ENCODE measurements at places on chromosomes 11 and 22. TPM values are rescaled to one million over a fixed set of nuclear protein-coding genes. Genes with fewer than 3 reads are reported as not detected.

The PNPLA5 gene
- not detected for total RNA-seq

- peaks cover 13% of the 10 kb centered on the region for H3K4me1 ChIP-seq
- H3K36me3 ChIP-seq = no peaks in the 10 kb centered on the region
- H3K27me3 ChIP-seq = no peaks in the 10 kb centered on the region
- peak overlapping the region; percentile 8 for H3K27ac ChIP-seq
- no peak overlapping the region for H3K4me3 ChIP-seq
These were observed 14.5 kb downstream of the MAML2 start for GRCh38 chr11:96328395-96329010.

DNA sequence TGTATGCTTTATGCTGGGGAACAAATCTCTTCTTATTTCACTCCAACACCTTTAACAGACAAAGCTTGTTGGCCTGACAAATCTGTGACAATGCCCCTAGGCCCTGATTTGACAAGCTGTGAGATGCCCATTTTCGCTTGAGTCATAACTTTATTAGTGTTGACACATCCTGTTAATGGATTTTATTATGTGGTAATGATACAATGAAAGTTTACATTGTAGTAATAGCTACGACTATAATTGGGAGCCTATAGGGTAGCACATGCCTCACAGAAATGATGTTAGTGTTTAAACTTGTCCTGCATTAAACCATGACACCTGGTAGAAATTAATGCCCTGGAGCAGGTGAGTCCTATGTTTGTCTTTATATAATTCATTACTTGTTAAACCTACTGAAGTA is 3.3 kb upstream of the MMP10 start:
- no peaks in the 10 kb centered on the region for H3K36me3 ChIP-seq
- H3K4me1 ChIP-seq = no peaks in the 10 kb centered on the region
- H3K4me3 ChIP-seq = no peak overlapping the region
- no peaks in the 10 kb centered on the region for H3K27me3 ChIP-seq
- no peak overlapping the region for H3K27ac ChIP-seq
- no peak for DNase-seq

The DDIAS gene
- total RNA-seq = 2.5 TPM

The CCDC116 gene
- total RNA-seq = 0.33 TPM

- no peak overlapping the region for H3K27ac ChIP-seq
- H3K36me3 ChIP-seq = no peaks in the 10 kb centered on the region
- no peak for DNase-seq
These were observed 23.2 kb downstream of the LDLRAD3 start for GRCh38 chr11:35967042-35967441.

DNA sequence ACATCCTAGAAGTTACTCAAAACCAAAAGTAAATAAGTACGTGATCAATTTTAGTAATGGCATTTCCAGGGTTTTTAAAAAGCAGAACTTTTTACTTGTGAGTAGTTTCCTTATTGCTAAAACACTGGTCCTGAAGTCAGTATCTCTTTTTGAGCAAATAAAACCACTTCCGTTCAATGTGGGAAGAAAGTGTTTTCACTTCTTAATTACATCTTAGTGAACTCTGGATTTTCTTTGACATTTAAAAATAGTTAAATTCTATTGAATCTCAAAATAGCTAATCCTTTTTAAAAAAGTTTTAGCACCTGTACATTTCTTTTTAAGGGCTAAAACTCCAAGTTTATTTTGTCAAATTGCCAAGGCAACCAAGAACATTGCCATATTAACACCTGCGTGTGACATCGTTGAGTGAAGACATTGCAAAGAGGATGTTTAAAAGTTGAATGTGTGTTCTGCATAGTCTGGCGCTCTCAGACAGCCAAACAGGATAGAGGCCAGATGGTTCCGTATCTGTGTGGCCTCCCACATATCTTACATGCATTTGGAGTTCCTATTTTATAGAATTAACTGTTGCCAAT is 17.2 kb upstream of the OR5B21 start:
- no peaks in the 10 kb centered on the region for H3K36me3 ChIP-seq
- no peaks in the 10 kb centered on the region for H3K4me1 ChIP-seq
- DNase-seq = no peak

DNA sequence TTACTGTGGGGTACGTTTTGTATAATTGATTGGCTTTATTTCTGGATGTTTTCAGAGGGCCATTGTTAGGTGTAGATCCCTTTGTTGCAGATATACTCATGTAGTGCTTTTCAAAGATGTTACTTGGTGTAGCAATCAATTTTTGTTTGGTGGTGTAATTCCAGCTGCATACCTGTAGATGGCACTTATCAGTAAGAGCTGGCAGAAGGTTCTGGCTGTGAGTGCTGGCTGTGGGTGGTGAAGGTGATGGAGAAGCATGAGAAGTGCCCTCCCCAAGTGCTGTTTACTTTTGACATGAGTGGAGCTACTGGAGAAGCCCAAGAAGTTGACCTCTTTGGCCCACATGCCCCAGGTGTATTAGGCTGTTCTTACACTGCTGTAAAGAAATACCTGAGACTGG is 1074.9 kb downstream of the FAM181B start:
- H3K4me1 ChIP-seq = no peaks in the 10 kb centered on the region
- no peak overlapping the region for H3K4me3 ChIP-seq
- H3K27ac ChIP-seq = no peak overlapping the region
- no peaks in the 10 kb centered on the region for H3K36me3 ChIP-seq
- H3K27me3 ChIP-seq = no peaks in the 10 kb centered on the region

The KDM4D gene
- total RNA-seq = 1.2 TPM

DNA sequence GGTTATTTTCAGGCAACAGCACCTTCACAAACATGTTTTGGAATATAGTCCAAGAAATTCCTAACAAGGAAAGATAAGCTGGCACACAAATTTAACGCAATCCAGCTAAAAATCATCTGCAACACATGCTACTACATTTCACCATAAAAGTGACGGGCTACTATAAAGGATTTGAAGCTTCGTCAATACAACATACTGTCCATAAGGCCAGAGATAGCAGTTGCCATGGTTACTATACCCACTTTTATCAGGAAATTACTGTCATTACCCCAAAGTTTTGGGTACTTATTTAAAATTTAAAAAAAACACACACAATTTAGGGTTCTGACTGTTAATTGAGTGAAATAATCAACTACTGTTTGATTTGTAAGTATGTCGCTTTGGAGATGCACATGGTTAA is 6.9 kb downstream of the PHF21A start:
- H3K27me3 ChIP-seq = no peaks in the 10 kb centered on the region
- H3K4me3 ChIP-seq = no peak overlapping the region
- H3K4me1 ChIP-seq = no peaks in the 10 kb centered on the region

DNA sequence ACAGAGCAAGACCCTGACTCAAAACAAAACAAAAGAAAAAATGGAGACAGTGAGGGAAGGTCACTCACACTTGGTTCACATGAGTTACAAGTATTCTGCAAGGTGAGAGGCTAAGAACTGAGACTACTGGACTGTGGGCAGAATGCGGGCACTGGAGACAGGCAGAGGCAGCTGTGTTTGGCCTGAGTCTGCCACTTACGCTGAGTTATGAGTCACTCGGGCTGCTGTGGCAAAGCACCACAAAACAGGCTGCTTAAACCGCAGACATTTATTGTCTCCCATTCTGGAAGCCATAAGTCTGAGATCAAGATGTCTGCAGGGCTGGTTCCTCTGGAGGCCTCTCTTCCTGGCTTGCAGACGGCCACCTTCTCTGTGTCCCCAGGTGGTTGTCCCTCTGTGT is 122.8 kb downstream of the SHANK2 start:
- H3K27ac ChIP-seq = no peak overlapping the region
- no peak for DNase-seq
- H3K4me1 ChIP-seq = no peaks in the 10 kb centered on the region
- H3K4me3 ChIP-seq = no peak overlapping the region
- no peaks in the 10 kb centered on the region for H3K27me3 ChIP-seq

- no peaks in the 10 kb centered on the region for H3K36me3 ChIP-seq
- no peaks in the 10 kb centered on the region for H3K27me3 ChIP-seq
- DNase-seq = no peak
These were observed 35.6 kb downstream of the SIK2 start for GRCh38 chr11:111637885-111638284.

The TRIM49 gene
- not detected for total RNA-seq

DNA sequence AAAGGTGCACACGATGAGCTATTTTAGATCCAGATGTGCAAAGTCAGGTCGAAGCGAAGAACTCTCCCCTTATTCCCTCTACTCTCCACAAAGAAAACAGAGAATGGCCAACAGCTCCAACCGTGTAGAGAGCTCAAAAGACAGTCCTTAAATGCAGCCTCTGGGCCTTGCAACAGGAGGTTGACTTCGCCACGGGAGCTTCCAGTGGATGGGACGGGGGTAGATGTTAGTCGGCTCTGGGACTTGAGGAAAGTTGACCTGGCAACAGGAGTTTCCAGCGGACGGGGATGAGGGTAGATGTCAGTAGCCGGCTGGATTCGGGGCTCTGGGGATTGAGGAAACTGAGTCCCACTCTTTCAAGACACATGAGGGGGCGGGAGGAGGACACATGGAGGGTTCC is 450.4 kb downstream of the BRD1 start:
- peaks cover 69% of the 10 kb centered on the region for H3K27me3 ChIP-seq
- H3K27ac ChIP-seq = no peak overlapping the region
- H3K4me3 ChIP-seq = no peak overlapping the region
- H3K36me3 ChIP-seq = no peaks in the 10 kb centered on the region

GRCh38 chr11:12245549-12246016 is 131.8 kb upstream of the PARVA start:
- peaks cover 9% of the 10 kb centered on the region for H3K4me1 ChIP-seq
- no peaks in the 10 kb centered on the region for H3K36me3 ChIP-seq
- no peaks in the 10 kb centered on the region for H3K27me3 ChIP-seq
- no peak overlapping the region for H3K27ac ChIP-seq

DNA sequence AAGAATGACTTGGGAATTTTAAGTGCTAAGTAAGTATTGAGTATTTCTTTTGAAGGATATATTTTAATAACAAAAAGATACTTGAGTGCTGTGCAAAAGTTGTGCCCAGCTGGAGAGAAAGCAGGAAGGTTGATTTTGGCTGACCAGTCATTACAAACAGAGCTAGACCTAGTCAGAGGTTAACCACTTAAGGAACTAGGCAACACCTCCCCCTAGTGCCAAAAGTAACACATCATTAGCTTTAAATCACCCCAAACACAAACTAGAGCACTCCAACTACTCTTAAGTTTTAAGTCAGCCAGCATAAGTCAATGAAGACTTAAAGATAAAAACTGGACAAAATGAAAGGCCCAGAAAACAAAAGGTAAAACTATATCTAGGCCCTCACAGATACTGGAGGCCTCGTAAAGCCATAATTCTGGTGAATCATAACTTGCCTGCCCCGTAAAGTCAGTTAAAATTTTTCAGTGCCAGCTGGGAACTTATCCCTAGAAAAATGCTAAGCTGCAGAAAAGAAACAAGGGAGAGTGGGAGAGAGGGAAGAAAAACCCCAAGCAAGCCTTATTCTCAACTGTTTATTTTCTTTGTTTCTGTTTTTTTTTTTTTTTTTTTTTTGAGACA is 4.6 kb downstream of the TMEM9B start:
- H3K36me3 ChIP-seq = no peaks in the 10 kb centered on the region
- H3K27me3 ChIP-seq = no peaks in the 10 kb centered on the region
- peak overlapping the region; percentile 14 for H3K27ac ChIP-seq
- DNase-seq = no peak
- H3K4me3 ChIP-seq = no peak overlapping the region

DNA sequence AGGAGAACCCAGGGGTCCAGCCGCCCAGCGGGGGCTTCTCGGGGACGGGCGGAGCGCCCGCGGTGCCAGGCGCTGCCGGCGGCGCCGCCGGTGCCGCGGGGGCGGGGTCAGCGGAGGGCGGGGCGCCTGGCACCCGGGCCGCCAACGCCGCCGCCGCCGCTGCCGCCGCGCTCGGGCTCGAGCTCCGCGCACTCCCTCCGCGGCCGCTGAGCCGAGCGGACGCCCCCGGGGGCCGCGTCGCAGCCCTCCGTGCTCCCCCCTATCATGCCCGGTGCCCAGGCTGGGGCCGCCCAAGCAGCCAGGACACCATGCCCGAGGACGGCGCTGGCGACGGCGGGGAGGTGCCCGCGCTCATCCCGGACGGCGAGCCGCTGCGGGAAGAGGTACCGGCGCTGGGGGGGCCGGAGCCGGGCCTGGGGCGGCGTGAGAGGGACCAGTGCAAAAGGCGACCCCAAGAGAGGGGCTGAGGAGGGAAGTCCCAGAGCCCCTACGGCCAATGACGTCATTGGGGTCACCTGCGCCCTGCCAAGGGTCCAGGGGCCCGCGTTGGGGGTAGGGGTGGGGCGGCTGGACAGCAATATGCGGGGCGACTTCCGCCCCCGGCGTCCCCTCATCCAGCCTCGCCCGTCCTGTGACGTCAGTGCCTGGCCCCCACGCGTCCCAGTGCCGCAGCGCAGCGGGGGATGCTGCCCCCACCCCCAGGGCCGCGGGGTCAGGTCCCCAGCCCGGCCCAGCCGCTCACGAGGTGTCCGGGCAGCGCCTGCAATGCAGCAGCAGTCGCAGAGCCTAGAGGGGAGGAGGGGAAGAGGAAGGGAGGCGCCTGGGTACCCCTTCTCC is at the start of gene TMEM151A:
TSS of gene TMEM151A (plus strand) at position 189 of the 837 bp plus-strand sequence. CDS start at position 309, 120 bp downstream.
- no peaks in the 10 kb centered on the region for H3K36me3 ChIP-seq
- peaks cover 5% of the 10 kb centered on the region for H3K27me3 ChIP-seq
- no peak for DNase-seq
- peak within 1 kb of the TSS; percentile 66 for H3K4me3 ChIP-seq

The SH3BP1 gene
- 8.8 TPM for total RNA-seq

GRCh38 chr11:90930252-90930651 is 707.4 kb upstream of the CHORDC1 start:
- H3K27me3 ChIP-seq = no peaks in the 10 kb centered on the region
- DNase-seq = no peak
- H3K4me3 ChIP-seq = no peak overlapping the region
- no peaks in the 10 kb centered on the region for H3K4me1 ChIP-seq

The VSIG2 gene
- 20.5 TPM for total RNA-seq

GRCh38 chr11:69305885-69306540 is 12.1 kb downstream of the MYEOV start:
- peaks cover 5% of the 10 kb centered on the region for H3K4me1 ChIP-seq
- H3K27me3 ChIP-seq = no peaks in the 10 kb centered on the region
- no peak for DNase-seq
- H3K27ac ChIP-seq = no peak overlapping the region

The CLTCL1 gene
- total RNA-seq = 2.8 TPM

DNA sequence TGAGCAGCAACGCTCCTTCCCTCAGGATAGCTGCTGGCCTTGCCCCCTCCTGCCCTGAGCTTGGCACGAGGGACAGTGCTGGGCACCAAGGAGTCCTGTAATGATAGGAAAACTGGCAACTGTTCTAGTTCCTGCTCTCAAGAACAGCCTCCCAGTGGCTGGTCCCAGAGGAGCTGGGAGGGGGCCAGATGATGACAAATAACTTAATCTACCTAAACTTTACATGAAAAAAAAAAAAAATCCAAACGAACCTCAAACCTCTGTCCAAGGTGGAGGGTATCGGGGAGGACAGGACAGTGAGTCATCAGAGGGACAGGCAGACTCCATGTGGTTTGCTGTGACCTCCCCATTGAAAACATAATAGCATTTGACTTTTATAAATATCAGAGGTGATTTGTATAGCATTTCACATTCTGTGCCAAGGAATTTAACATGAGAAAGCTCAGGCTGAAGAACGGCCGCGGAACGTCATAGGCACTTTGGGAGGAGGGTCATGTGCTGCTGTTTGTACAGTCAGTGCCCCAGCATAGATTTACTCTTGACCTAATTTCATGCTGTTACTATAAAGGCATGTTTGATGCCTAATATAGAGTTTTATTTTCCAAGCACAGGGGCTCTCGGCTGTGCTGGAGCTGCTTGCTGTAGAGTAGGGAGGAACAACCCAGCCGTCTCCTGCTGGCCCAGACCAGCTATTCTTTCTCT is 98.2 kb upstream of the NNMT start:
- DNase-seq = no peak
- no peak overlapping the region for H3K4me3 ChIP-seq
- no peaks in the 10 kb centered on the region for H3K36me3 ChIP-seq
- H3K27me3 ChIP-seq = no peaks in the 10 kb centered on the region
- H3K27ac ChIP-seq = peak overlapping the region; percentile 82
- peaks cover 41% of the 10 kb centered on the region for H3K4me1 ChIP-seq

GRCh38 chr11:13298765-13299164 is 21.2 kb downstream of the BMAL1 start:
- no peak overlapping the region for H3K4me3 ChIP-seq
- no peak overlapping the region for H3K27ac ChIP-seq
- no peaks in the 10 kb centered on the region for H3K27me3 ChIP-seq
- DNase-seq = no peak
- no peaks in the 10 kb centered on the region for H3K36me3 ChIP-seq

All from breast epithelium (tissue), 4 donors.